Smooth muscle cell of trachea (primary cell): ENCODE measurements at places on chromosomes 3 and 15. TPM values are rescaled to one million over a fixed set of nuclear protein-coding genes. Genes with fewer than 3 reads are reported as not detected.

Gene GPR176
- 103 and 182 TPM in 2 replicates for total RNA-seq

Gene OR4M2
- not detected in 2 replicates for total RNA-seq

Gene TP63
- total RNA-seq = under 0.01 and 0.15 TPM in 2 replicates

Gene RGMA
- 4.6 and 5.4 TPM in 2 replicates for total RNA-seq
